ENCODE measurements at places on chromosomes 1 and 21.

GRCh38 chr1:6389971-6390370 is 3.6 kb downstream of the ACOT7 start:
- DNase-seq: no peak

DNA sequence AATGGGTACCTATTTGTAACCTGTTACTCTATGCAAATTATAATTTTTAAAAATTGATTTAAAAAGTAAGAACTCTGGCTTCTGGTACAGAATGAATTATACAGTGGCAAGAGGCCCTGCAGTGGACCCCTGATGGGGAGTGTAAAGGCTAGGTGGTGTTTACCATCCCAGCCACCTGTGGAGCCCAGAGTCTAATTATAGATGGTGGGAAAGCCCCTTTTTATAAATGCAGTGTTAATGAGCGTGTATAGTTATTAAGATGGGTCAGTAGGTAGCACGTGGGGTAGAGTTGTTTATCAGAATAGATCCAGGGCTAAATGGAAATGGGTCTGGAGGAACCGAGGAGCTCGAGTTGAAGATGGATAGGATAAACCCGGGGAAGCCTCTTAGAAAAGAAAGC is 13.9 kb upstream of the PRELP start:
- no peak for DNase-seq

DNA sequence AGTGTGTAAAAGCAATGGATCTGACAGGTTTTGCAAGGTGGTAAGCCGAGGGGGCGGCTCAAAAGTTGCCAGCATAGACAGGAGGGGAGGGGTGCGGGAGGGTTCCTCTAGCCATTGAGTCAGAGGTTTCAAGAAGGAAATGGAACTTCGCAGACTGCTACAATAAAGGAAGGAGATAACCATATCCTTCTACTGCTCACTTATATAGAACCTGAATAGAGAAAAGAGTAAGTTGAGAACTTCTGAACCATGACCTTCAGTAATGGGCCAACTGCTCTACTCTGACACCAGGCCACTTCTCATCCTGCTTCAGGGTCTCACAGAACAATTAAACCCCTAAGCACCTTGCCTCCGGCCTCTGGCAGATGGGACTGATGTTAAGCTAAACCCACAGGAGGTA is 26.3 kb upstream of the BCAR3 start:
- peak; percentile 70 for DNase-seq

GRCh38 chr21:46110499-46111192 is 12.7 kb downstream of the COL6A2 start:
- no peak for DNase-seq

GRCh38 chr1:235067396-235068157 is 61.1 kb downstream of the TOMM20 start:
- no peak for DNase-seq

DNA sequence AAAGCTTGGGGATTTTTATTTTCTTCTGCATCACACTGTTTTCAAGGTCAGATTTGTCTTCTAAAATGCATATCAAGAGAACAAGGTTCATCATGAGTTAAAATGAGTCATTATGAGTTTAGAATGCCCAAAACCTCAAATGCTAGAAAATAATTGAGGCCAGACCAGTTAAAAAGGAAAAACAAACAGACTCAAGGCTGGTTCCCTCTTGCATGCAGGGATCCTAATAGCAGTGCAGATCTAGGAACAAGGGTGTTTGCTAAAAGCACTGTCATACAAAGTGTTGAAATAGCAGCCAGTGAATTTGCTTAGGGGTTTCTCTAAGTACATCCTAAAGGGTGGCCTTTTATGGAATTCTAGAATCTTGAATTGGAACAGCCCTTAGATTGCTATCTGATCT is 15.3 kb downstream of the BEND5 start:
- no peak for DNase-seq

GRCh38 chr1:114758256-114758832 is 560 bp upstream of the CSDE1 start:
- DNase-seq: no peak

DNA sequence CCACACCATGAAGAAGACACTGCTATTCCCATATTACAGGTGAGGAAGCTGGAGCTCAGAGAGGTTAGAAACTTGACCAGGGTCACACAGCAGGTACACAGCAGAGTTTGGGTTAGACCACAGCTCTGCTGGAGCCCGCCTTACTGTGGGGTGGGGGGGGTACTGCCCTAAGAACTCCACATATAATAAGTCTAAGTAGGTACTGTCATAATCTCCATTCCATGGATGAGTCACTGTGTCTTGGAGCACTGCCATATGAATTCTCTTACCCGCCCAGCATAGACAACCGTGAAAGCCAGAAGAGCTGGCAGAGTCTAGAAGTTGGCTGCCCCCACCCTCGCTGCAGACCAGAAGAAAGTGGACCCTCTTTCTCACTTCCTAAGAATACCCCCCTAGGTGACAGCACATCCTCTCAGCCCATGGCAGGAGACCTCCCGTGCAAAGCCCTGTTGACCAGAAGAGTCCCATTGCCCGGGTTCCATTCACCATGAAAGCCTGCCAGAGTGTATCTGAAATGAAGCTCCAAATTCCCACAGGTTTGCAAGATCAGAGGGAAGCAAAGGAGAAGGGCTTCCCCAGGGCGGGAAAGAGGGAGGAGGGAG is 5.2 kb upstream of the PLA2G2D start:
- DNase-seq: peak; percentile 36

- DNase-seq: no peak
Observed at GRCh38 chr1:114505148-114505561, 5.8 kb downstream of the TRIM33 start.

DNA sequence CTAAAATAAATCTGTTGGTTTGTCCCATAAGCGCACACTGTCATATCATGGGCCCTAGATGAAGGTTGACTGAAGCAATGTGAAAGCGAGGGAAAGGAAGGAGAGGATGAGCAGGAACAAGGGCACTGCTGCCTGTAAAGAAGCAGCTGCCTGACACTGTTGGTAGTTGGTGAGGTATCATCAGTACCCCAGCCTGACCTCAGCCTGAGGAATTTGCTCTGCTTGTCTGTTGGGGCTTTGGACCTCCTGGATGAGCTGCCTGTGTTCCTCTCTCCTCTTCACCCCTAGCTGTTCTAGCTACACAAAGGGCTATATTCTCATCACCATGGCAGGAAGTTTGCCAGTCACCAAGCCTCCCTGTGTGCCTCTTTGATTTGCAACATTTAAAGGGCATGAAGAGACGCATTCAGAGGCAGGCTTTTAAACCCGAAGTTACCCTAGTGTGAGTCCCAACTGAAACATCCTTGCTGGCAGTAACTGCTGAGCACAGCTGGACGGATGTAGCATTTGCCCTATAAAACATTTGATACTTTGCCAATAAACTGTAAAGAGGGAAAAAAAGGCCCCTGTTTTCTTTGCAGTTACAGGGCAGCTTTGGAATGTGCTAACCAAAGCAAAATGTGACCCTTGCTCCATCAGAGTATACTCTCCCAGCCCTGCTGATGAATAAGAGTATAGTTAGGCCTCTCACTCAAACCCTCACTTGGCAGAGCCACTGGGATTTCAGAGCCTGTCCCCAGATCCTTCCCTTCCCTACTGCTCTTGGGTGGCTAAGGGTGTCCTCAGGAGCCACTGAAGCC is 22.2 kb upstream of the SPATA6 start:
- DNase-seq: no peak

DNA sequence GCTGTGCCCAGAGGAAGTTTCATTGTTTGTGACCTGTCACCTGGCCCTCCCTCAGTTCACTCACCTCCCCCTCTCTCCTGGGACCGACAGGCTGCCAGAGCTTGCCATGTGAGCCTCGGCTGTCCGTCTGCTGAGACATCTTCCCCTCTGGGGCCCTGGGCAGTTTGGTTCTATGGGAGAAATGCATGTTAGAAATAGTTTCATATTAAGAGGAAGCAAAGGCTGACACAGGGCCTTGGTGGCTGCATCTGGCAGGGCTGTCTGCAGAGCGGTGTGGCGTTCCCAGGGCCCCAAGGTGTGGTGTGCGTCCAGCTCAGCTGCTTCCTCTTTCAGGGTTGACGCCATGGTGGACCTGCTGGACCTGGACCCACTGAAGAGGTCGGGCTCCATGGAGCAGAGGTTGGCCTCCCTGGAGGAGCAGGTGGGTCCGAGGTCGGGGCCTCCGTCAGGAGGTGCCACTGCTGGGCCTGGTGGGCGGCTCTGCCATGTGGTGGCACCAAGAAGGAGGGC is 31.9 kb upstream of the LRRC3 start:
- no peak for DNase-seq

DNA sequence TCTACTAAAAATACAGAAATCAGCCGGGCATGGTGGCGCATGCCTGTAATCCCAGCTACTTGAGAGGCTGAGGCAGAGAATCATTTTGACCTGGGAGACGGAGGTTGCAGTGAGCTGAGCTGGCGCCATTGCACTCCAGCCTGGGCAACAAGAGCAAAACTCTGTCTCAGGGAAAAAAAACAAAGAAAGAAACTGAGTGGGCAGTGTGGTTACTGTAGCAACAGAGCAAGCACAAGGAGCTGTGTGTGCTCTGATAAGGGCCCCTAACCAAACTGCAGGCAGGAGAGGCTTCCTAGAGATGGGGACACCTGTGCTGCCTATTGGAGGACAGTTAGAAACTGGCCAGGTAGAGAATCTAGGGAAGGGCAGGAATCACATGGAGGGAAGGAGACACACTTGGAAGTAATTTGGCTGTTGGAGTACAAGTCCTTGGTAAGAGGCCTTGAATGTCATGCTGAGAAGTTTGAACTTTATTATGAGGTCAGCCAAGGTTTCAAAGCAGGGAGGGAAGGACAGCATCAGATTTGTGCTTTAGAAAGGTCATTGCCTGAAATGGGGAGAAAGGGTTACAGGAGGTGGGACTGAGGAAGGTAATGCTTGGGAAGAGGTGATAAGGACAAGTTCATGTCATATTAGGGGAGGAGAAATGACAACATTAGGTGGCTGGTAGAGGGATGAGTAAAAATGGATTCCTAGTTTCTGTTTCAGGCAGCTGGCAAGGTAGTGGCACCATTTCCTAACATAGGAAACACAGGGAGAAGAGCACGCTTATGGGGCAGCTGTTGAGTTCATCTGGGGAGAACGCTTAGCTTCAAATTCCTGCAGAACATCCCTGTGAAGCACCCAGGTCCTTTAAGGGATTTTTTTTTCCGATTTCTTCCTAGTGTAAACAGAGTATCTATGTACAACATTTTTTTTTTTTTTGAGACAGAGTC is 69.2 kb upstream of the ARTN start:
- no peak for DNase-seq

DNA sequence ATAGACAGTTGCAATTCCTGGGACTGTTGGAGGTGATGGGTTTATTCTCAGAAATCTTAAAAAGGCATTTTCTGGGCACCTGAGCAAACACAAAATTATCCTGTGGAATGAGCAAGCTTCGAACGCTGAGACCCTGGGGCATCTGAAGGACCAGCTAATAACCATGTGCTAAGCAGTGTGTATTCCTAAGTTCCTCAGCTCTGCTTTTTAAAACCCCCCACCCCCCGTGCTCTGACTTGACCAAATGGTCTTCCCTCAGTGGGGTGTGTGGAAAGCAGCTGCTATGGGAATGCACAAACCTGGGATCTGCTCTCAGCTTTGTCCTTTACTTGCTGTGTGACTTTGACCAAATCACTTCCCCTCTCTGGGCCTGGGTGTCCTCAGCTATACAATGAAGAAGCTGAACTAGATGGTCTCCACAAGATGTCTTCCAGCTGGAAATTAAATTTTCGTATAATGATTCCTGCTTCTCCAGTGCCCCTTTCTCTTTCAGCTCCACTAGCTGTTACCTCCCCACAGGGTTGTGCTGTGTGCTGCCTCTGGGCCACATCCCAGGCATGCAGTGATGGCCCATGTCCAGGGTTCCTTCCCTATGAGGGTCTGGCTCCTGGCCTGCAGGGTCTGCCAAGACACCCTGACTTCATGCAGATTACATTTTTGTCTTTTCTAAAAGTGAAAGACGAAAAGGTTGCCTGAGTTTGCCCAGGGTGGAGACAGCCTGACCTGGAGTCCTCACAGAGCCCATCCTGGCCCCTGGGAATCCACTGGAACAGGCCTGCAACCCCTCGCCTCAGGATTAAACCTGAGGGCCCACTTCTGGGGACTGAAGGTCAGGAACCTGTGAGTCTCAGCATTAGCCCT is 14.9 kb upstream of the CD247 start:
- no peak for DNase-seq

DNA sequence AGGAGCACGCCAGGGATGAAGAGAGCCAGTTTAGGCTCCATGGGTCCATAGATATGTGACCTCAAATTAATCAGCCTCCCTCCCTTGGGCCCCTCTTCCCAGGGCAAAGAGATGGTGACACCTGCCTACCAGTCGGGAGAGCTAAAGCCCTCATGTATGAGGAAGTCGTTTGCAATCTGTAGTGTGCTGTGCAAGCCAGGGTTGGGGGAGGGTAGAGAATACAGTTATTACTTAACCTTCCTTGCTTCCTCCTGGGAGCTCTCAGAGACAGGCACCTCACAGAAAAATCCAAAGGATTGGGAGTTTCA is 4.0 kb downstream of the PGLYRP4 start:
- no peak for DNase-seq

- no peak for DNase-seq
Observed at GRCh38 chr1:5921129-5921528, 71.1 kb downstream of the NPHP4 start.

DNA sequence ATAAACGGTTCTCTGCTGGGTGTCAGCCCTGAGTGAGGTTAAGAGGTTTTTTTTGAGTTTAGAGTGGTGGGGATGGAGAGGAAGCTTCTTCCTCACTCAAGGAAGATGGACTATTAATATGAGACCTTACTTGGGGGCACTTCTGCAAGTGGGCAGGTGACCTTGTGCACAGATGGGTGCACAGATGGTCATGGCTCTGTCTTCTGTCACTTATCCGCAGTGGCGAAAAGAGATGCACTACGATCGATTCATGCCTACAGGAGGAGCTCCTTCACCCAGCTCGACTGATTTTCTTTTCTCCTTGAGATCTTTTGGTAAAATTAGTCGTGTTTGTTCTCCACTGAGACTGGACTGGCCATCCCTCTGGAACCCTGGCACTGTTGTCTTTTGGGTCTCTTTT is 22.9 kb upstream of the CYYR1 start:
- DNase-seq: no peak

DNA sequence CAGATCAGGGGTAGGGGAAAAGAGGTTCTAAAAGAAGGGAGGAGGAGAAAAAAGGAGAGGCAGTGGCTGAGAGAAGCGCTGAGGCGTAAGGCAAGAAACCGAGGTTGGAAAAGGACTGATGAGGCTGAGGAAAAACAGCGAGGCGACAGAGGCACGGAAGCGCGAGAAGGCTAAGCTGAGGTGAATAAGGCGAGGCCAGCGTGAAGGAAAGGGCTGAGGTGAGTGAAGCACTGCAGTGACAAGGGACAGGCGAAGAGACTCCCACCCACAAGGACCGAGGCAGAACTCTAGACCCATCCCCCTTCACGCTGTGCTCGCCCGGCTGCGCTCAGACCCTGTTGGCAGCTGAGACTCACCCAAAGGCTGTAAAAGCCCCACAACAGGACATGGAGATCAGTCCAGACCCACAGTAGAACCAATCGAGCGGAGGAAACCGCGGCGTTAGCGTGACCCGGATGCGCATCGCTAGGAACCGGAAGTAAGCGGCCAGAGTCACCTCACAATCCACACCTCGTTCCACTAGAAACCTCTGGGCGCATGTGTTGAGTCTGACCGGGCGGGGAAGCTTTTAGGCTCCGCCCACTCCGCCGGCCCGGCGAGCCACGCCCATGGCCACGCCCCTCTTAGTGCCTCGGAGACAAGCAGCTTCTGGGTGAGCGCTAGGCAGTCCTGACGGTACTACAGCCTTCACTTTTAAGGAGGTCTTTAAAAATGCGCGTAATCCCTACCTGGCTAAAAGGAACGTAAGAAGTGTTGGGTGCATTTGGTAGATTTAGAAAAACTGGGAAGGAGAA is at the start of gene EYA3:
Gene EYA3, minus strand, starts transcription at position 443 of the 794 bp plus-strand sequence. CDS start 30,584 bp downstream, outside the sequence.
- DNase-seq: peak; percentile 100

- no peak for DNase-seq
Observed at GRCh38 chr1:228226141-228226874, 18.5 kb downstream of the OBSCN start.

- no peak for DNase-seq
Observed at GRCh38 chr1:181144238-181144637, 55.7 kb downstream of the IER5 start.
